Right renal pelvis (tissue), 4 donors: ENCODE measurements at places on chromosomes 5 and 9.

DNA sequence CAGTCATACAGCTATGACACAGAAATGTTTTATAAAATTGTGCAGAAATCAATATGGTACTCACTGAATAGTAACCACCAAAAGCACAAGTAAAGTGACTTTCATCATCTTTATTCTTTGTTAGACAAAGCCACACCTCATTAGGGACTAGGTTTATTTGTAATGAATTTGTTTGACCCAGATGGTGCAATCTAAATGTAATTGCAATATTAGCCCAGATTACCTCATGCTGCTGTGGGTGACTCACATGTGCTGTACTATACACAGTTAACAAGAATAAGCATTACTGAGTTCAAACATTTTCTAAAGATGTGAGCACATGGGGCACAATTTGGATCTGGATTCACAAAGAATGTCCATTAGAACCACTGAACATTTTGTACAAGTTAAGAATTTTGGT lies 759.3 kb upstream of the TYRP1 start:
- no peak for DNase-seq

GRCh38 chr9:22622815-22623214 lies 176.2 kb downstream of the DMRTA1 start:
- no peak for DNase-seq

- DNase-seq: no peak
These were observed 149.6 kb upstream of the ATP10B start for GRCh38 chr5:161001604-161002003.

DNA sequence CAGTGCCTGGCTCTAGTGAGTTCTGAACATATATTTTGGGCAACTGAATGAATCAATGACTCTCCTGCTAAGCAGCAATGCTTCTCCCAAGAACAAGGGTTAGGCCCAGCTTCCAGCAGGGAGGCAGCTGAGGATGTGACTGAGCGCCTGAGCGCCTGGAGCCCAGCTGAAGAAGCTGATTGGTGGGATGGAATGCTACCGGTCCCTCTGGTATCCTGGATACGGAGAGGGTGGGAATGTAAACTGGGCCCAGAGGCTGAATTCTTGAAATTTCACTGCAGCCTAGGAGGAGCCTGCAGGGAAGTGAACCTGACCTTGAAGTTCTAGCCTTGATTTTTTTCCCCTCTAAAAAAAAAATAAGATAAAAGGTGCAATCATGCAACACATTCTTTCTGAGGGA lies 43.2 kb downstream of the WWC1 start:
- peak; percentile 73 for DNase-seq

- DNase-seq: no peak
These were observed 56.5 kb downstream of the SLC27A6 start for GRCh38 chr5:129021744-129022143.

DNA sequence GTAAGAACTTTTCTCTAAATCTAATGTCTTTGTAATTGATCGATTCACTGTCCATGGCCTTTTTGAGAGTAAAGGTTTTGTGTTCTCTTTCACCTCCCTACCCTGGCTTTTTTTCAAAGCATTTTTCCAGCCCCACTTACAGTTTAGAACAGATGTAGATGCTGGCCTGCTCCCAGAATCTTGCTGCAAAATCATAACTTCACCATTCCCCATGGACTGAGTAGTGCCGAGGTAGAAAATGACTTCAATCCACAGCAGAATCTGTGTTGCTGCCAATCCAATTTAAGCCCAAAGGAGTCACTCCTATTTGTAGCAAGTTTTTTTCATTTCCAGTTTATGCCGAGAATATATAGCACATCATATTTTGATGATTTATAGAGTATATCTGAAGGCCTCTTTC lies 46.5 kb upstream of the CEMIP2 start:
- no peak for DNase-seq

- DNase-seq: no peak
These were observed 8.5 kb upstream of the CCDC187 start for GRCh38 chr9:136312436-136312835.

GRCh38 chr5:173301695-173302545 lies 26.3 kb downstream of the STC2 start:
- DNase-seq: no peak

DNA sequence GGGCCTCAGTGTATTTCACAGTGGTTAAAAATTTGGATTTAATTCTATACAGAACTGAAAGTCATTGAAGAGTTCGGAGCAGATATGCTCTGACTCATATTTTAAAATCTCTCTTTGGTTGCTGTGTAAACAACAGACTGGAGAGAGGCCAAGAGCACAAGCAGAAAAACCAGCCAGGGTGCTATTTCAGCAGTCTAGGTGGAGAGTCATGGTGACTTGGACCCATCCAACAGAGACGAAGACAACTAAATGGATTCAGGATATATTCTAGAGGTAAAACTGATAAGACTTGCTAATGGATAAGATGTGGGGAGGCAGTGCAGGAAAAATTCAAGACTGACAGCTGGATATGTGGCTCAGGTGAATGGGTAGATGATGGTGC lies 168.9 kb downstream of the MAPKAP1 start:
- no peak for DNase-seq

DNA sequence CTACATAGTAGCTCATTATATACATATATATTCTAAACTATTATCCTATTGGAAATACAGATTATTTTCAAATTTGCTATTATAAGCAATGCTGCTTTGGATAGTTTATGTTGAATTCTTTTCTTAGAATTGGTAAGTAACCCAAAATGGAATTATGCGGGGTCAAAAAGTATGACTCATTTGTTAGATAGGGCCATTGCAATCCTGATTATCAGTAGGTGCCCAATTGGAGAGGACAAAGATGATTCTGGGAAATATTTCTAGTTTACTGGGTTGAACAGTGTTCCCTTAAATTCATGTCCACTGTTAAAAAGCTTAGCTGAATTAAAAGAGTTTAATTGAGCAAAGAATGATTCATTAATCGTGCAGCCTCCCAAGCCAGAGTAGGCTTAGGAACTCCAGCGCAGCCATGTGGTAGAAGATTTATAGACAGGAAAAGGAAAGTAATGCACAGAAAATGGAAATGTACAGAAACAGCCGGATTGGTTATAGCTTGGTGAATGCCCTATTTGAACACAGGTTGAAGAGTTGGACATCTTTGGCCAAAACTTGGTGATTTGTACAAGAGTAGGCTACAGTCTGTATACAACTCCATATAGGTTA lies 81.8 kb downstream of the GDNF start:
- no peak for DNase-seq

- DNase-seq: no peak
These were observed 84.5 kb downstream of the PCSK1 start for GRCh38 chr5:96348536-96348935.

DNA sequence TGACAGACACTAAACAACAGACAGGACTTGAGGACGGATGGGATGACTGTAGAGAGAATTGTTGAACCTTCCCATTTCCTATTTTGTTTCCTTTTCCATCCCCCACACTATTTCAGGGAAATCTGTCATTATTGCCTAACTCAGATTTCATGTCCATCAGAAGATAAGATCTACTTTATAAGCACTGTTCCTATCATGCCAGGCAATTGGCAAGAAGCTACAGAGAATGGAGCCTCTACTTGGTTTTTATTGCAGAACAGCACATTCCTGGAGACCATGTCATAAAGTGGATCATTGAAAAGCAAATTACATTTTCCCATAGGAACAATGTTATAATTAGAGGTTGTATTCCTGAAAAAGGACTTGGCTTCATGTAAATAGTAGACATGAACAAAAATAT lies 173.7 kb upstream of the KIF2A start:
- DNase-seq: no peak

- DNase-seq: no peak
These were observed 123.9 kb upstream of the HAPLN1 start for GRCh38 chr5:83844449-83845068.

DNA sequence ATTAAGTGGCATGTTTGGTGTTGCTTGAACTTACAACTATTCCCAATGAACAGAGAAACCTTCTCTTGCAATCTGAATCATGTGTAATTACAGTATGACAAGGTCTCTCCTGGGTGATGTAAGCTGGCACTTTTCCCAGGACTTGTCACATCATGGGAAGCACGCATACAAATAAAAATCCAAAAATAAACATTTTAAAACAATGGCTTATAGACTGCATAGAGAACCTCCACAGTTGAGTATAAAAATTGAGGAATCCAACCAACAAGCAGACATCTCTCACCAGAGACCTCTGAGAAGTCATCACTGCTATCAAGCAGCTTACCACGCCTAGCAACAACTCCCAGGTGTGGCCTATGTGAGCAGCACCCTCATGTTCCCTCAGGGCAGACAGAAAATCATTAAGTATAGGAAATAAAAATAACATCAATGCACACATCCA lies 3.9 kb downstream of the MLLT3 start:
- no peak for DNase-seq

GRCh38 chr9:137302118-137302448 lies at the start of gene NRARP:
Gene NRARP, minus strand, starts transcription at chr9:137302271. Its CDS starts 343 bp downstream, at chr9:137301928.
- DNase-seq: no peak

GRCh38 chr9:108386859-108387384 lies 468.9 kb downstream of the ACTL7B start:
- DNase-seq: no peak

DNA sequence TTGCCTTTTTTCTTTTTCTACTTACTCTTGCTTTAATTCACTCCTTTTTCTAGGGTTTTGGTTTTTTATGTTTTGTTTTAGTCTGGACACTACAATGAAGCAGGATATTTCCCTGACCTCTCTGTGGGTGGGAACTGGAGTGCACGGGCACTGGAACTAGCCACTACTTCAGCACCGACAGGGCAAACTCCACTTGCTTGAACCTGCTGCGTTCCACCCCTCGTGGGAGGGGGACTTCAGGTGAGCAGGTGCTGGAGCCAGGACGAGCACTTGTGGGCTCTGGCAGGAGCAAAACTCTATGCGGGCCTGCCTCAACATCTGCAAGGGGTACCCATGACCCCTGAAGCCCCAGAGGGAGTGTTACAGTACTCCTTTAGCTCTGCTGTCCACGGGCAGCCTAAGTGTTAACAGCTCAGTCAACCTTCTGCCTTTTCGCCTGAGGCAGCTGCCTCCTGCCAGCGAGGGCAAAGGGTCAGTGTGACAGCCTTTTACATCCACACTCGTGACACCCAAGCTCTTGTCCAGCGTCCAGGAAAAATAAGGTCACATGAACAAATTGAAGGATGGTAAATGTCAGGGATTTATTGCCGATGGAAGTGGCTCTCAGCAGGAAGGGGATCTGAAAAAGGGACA lies 144.1 kb upstream of the NFIL3 start:
- DNase-seq: no peak

- no peak for DNase-seq
These were observed 7.3 kb downstream of the UBTD2 start for GRCh38 chr5:172276214-172276613.

- no peak for DNase-seq
These were observed 76.9 kb downstream of the SYK start for GRCh38 chr9:90878562-90878961.

DNA sequence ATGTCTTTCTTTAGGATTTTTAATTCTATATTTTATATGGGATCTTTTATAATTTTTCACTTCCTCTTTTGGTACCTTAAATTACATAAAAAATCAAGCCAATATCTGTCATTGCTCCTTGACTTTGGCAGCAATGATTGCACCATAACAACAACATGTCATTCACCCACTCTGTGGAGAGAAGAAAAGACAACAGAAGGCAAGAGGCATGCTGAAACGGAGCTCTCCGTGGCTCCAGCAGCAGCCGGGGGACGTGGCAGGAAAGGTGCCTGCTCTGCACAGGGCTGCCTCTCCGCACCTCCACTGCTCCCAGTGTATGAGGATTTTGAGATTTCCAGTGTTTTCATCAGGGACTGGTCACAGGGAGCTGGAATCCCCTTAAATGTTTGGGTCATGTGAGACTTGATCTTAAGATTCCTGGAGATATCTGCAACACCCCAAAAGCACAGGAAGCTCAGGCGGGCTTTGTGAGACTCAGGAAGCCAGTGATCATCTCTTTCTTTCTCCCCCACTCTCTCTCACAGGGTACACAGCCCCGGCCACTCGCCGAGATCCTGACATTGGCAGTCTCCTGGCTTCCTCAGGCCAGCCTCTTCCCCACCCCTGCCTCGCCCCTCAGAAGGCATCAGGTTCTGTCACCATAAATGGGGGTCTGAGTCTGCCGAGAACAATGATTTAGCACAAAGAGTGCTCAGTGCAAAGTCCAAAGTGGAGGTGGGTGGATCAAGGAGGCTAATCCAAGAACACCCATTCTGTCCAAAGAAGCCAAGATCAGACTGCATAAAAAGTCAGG lies 74.6 kb downstream of the ACTL7B start:
- DNase-seq: no peak

DNA sequence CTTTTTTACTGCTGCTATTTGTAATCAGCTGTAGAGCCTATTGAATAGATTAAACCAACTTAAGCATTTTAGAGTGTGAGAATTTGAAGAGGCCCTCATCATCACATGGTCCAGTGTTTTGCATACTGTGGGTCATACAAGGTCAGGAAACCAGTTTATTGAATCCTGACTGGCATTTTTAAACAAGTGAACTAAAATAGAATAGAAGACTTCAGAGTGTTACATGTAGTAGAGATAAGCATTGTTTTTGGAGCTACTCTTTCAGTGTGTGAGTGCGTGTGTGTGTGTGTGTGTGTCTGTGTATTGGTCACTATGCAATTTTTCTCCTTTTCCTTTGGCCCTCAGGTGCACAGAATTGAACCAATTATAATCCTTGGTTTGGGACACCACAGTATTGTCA lies 114.4 kb downstream of the SLC28A3 start:
- DNase-seq: no peak

DNA sequence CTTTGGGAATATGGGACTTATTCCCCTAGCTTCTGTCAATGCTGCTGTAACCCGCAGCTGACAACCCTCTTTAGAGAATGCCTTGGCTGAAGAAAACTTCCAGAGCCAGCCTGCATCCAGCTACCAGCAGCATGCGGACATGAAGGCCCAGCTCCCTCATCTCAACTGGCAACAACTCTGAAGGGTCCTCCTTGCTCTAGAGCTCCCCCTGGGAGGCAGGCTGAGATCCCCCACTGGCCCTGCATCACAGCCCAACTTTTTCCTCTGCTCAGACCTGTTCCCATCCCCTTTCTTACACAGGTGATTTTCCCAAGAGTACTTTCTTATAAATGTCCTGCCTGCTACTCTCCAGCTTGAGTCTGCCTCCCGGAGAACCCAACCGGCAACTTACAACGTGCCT lies 18.7 kb upstream of the WNT8A start:
- no peak for DNase-seq

GRCh38 chr5:150612405-150612804 lies 28.1 kb upstream of the SYNPO start:
- no peak for DNase-seq

GRCh38 chr9:126822278-126822677 lies 17.4 kb downstream of the ZBTB43 start:
- DNase-seq: no peak

DNA sequence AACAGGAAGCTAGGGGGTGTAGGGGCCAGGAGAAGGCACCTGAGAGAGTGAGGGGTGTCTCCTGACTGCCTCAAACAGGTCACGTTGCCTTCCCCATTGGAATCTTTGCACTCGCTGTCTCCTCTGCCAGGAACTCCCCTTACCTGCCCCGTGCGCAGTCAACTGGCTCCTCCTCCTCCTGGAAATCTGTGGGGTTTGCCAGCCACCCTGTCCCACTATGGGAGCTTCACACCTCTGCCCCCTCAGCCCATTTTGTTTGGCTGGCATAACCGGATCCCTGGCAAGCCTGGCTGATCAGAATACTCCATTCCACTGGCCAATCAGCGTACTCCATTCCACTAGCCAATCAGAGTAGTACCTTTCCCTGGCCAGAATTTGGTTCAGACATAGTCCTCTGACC lies 10.4 kb upstream of the SLC34A1 start:
- no peak for DNase-seq

GRCh38 chr5:174428895-174429294 lies 295.5 kb upstream of the MSX2 start:
- no peak for DNase-seq
